CD8-positive, alpha-beta T cell (primary cell): ENCODE measurements at places on chromosomes 1 and 21.

GRCh38 chr1:23533246-23534023 is 2.4 kb upstream of the E2F2 start:
- no peak for DNase-seq

DNA sequence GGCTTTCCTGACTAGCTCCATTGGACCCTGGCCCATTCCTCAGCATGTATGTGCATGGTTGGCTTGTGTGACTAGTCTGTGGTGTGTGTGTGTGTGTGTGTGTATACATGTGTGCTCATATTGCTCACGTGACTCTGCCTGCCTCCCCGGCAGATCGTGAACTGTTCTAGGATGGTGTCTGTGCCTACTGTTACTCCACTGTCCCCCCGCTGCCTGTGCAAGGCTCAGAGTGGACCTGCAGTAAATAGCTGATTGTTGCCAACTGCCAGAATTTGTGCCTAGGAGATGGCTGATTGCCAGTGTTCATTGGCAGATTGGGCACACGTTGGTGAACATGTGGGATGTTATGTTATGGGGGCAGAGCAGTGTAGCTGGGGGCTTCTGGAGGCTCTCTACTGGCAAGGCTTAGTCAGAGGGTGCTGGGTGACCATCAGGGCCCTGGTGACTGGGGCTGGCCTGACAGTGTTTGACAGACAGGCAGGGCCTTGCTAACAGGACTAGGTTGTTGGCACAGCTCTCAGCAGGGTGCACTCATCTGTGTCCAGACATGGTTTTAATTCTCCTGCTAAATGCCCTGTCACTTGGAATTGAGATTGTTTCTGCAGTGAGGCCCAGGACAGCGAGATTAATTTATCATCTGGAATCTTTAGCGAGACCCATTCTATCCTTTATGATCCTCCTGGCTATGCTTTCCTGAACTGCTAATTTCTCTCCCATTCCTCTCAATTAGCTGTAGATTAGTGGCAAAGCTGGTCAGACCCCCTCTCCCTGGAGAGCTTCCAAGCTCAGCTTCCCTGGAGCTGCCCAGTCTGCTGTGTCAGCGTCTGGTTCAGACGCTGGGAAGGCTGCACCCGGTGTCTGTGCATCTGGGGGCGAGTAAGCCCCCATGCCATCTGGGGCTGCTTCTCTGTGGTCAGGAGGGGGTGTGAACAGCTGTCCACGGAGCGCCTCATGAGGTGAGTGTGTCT is 20.8 kb downstream of the SLC6A17 start:
- no peak for DNase-seq

GRCh38 chr1:21397813-21398188 is 42.1 kb upstream of the NBPF3 start:
- DNase-seq = peak; percentile 49

DNA sequence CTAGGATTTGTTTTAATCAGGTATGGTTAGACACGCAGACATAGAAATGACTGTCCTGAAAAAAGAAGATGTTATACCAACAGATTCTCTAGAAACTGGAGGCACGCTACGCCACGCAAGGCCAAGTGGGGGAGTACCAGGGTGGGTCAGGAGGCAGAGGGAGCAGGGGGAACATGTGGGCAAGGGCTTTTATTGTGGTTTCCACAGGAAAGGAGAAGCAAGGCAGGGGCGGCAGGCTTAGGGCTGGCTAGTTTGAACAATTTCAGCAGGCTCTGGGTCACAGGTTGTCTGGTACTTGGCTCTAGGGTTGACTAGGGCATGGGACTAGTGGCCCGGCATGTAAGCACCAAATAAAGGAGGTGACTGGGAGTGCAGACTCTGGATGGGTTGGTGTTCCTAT is 7.2 kb downstream of the MTARC2 start:
- DNase-seq = no peak
